ENCODE measurements at places on chromosomes 3 and 15. TPM values are rescaled to one million over a fixed set of nuclear protein-coding genes. Genes with fewer than 3 reads are reported as not detected.

- H3K36me3 ChIP-seq = peaks cover 42% of the 10 kb centered on the region
- no peak for DNase-seq
- H3K27me3 ChIP-seq = no peaks in the 10 kb centered on the region
Observed at GRCh38 chr3:51955175-51955892, at the start of gene GPR62. Gene GPR62 (plus strand): TSS chr3:51955381. CDS start chr3:51955653, 272 bp downstream.

GRCh38 chr15:89630974-89631901 lies 24.0 kb downstream of the KIF7 start:
- no peak overlapping the region for H3K27ac ChIP-seq
- no peaks in the 10 kb centered on the region for H3K27me3 ChIP-seq
- no peak for DNase-seq
- no peak overlapping the region for H3K4me3 ChIP-seq
- no peaks in the 10 kb centered on the region for H3K4me1 ChIP-seq
- no peaks in the 10 kb centered on the region for H3K36me3 ChIP-seq

Gene SCN11A
- not detected for total RNA-seq

GRCh38 chr3:13307041-13307440 lies 113.1 kb downstream of the NUP210 start:
- H3K36me3 ChIP-seq = no peaks in the 10 kb centered on the region
- H3K4me3 ChIP-seq = no peak overlapping the region
- H3K27ac ChIP-seq = no peak overlapping the region
- DNase-seq = peak; percentile 15
- H3K27me3 ChIP-seq = no peaks in the 10 kb centered on the region

- no peaks in the 10 kb centered on the region for H3K4me1 ChIP-seq
- H3K36me3 ChIP-seq = no peaks in the 10 kb centered on the region
- DNase-seq = no peak
- H3K27ac ChIP-seq = no peak overlapping the region
Observed at GRCh38 chr15:69016021-69016595, 1.6 kb downstream of the NOX5 start.

Gene GRK7
- total RNA-seq = not detected

GRCh38 chr3:71095511-71096291 lies 487.8 kb downstream of the FOXP1 start:
- no peaks in the 10 kb centered on the region for H3K36me3 ChIP-seq
- no peak for DNase-seq
- no peaks in the 10 kb centered on the region for H3K4me1 ChIP-seq

Gene PDCD10
- 19.1 TPM for total RNA-seq

GRCh38 chr3:74217467-74217866 lies 397.0 kb downstream of the CNTN3 start:
- H3K4me3 ChIP-seq = no peak overlapping the region
- H3K27ac ChIP-seq = no peak overlapping the region
- no peaks in the 10 kb centered on the region for H3K27me3 ChIP-seq
- no peaks in the 10 kb centered on the region for H3K4me1 ChIP-seq
- no peaks in the 10 kb centered on the region for H3K36me3 ChIP-seq

Measured in psoas muscle (tissue), 8 donors.